ENCODE measurements at places on chromosomes 6 and 20.

DNA sequence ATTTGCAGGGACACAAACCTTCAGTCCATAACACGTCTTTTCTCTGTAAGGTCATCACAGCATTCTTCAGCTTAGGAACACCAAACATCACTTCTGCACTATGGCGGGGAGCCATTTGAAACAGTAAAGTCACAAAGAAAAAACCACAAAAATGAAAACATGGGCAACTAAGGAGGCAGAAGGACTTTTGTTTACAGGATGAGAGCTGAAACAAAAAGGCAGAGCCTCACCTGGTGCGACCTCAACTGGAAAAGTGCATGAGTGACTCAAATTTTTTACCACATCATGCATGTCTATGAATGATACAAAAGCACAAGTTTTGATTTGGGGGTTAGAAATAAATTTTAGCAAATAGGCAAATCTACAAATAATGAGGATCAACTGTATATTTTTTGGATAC, 68.2 kb upstream of the TNFAIP3 start:
- no peak for DNase-seq

GRCh38 chr6:124999105-124999764, 37.0 kb downstream of the RNF217 start:
- DNase-seq: peak; percentile 55

DNA sequence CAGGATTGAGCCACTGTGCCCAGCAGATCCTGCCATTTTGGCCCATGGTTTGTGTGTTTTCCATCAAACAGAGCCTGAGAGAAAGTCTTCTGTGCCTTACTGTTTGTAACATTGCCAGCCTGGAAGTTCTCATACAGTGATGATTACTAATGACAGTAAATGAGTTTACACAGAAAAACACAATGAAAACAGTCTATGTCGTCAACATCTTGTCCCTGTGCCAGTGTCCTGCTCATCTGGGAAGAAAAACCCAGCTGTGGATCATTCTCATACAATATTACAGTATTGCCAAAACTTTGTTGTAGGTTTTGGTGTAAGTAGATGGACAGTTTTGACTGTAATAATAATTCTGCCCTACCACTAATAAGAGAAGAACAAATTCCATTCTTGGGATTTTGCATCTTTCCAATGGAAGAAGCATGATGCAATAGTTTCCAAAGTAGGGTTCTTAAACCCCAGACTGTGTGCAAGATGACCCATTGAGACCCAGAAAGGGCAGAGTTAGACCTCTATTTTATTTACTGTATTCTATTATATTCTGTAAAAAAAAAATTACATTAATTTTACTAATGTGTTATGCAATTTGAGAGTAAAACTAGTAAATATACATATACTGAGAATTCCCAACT, 135.0 kb upstream of the JARID2 start:
- no peak for DNase-seq

GRCh38 chr6:148747145-148747470, 278 bp downstream of the UST start:
- DNase-seq: no peak

DNA sequence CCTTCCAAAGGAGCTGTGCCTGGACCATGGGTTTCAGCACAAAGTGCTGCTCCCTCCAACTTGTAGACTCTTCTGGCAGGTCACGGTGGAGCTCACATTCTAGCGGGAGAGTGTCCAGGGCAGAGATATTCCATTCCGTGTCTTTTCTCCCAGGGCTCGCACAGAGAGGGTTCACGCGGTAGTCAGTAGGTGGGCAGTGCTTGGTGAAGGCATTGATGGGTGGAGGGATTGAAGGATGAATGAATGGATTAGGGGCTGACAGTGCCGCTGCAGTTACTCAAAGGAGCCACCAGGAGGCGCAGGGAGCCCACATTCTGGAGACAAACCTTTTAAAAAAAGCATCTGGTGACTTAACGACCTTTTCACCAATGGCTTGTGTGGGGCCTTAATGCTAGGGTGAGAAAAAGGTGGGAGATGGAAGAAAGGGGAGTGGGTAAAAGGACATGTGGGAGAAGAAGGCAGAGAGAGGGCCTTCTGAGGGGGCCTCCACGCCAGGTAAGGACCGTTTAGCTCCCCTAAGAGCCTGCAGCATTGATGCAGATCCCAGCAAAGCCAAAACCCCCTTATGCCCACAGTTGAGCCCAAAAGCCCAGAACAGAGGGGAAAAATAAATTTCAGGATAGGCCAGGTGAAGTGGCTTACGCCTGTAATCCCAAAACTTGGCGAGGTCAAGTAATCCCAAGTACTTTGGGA, 17.5 kb upstream of the FAM110A start:
- DNase-seq: peak; percentile 73

GRCh38 chr20:56637576-56637975, 8.5 kb downstream of the TFAP2C start:
- no peak for DNase-seq

DNA sequence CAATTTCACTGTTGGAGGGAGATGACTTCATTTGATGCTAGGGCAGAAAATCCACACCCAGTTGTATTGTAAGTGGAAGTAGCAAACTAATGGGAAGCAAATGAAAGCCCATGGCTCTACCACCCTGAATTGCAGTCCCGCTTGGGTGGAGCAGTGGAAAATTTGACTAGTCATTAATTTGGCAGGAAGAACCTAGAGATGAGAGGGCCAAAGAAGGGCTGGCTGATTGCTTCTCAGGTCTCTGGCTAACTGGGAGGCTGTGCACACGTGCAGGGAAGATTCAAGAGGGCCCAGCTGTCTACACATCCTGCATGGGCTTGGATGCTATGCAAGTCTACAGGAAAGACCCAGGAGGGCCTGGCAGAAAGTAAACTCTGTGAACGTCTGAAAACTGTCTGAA, 466.2 kb downstream of the TFAP2A start:
- no peak for DNase-seq

DNA sequence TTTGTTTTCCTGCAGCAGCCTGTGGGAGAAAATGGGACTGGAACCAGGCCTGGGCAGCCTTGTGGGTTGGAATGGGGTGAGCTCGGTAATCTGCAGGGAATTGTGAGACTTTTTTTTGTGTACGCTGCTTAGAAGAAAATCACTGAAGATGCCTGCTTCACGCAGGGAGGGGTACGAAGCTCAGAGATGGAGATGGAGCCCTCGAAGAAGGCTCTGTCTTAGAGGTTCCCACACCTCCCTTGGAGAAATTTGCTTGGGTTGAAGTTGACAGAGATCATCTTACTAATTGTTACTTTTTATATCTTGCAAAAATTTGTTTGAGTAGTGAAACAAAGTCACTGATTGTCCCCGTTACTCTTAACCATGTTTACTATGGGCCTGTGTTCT, 894 bp downstream of the PYGB start:
- DNase-seq: no peak

GRCh38 chr6:119466226-119466625, 116.7 kb upstream of the MAN1A1 start:
- no peak for DNase-seq

DNA sequence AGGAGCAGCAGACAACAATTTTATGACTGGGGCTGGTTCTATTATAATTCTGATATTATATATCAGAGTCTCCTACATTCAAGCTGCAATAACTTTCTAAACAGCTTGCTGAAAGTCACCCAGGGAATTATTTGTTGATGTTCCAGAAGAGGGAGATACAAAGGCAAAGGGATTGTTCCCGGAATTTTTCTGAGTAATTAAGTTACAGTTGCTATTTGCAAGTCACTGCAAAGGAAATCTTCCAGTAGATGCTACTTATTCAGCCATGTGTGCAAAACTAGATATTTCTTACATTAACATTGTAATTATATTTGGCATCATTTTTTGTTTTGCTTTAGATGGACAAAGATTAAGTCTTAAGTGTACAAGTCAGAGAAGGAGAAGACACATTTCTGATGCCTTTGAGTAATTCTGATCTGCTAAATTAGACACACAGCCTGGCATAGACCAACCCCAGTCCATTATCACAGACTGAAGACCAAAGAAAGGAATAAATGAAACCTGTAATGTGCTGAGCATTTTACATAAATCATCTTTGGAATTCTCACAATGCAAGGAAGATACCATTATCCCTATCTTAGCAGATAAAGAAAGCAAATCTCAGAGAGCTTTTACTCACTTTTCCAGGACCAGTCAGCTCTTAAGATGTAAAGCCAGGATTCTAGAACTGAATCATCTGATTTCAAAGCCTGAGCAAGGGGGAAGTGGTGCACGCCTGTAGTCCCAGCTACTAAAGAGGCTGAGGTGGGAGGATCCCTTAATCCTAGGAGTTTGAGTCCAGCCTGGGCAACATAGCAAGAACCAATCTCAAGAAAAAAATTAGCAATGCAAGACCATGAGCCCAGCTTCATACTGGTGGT, 62.6 kb upstream of the AKAP12 start:
- DNase-seq: no peak

DNA sequence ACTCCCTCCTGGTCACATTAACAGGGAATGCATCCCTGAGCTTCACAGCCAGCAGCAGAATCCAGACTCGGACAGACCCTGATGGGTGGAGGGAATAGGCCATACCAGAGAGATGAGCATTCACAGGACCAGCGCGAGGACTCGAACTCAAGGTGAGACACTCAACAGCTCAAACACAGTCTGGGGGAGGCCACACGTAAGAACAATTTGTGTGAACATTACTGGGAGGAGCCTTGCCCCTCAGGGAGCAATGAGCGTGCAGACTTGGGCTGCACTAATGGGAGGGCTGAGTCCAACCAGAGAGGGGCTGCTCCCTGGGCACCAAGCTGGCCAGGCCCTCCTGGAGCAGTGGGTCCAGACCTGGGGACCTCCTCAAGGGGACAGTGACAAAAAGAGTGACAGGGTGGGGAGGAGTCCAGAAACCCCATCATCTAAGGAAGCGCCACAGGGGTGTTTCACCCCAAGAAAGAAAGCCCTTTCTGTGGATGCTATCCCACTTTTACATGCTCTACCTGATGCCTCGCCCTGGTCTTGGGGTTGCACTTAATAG, 118.4 kb downstream of the MRPL14 start:
- DNase-seq: no peak

Data from A172 (cell line).